Peyer's patch (tissue), 4 donors: ENCODE measurements at places on chromosomes 3 and 15. TPM values are rescaled to one million over a fixed set of nuclear protein-coding genes. Genes with fewer than 3 reads are reported as not detected.

DNA sequence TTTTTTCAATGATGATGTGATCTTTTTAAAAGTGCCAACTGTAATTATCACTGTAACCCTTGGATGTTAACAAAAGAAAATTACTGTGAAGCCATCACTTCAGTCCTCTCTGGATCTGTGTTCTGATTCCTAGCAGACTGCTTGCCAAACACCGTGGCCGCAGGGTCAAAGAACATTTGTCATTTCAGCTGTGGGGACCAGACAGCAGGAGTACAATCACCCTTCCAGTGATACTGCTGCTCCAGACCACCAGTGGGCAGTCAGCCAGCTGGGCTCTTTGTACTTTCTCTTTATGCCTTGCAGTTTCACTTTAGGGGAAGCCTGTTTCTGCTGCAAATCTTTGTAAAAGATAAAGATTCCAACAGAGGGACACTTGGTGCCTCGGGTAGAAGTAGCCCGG lies 770.0 kb downstream of the GRM7 start:
- no peaks in the 10 kb centered on the region for H3K27me3 ChIP-seq
- no peak overlapping the region for H3K27ac ChIP-seq

DNA sequence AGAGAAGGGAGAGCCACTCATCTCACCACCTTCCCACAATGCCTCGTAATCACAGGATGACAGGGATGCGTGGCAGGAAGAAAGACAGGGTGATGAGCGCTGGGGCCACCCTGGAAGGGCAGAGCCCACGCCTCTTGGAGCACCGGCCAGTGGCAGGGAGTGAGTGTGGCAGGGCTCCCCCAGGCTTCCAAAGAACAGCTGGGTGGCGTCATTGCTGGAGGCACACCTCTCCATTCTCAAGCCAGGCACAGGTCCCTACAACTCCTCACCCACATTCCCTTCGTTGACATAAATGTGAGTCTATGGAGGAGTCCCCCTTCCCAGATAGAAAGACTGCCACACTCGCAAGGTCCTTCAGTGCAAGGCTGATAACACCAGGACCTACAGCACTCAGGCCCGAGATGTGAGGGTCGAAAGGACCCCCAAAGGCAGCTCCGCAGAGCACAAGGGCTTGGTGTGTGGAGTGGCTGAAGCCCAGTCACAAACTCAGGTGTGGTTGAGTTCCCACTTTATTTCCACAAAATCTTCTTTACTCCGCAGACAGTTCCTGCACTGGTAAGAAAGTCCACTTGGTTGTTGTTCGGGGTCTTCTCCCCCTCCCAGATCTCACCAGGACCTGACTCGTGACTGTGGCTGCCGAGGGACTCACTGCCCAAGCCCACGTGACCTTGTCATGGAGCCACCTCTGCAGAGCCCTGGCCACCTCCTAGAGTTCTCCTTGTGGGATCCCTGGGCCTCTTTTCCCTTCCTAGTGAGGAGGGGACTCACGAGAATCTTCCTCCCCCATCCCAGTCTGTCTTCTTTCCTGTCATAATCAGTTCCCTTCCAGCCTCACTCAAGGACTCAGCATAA lies 22.4 kb upstream of the CORO2B start:
- peaks cover 5% of the 10 kb centered on the region for H3K27me3 ChIP-seq
- H3K4me3 ChIP-seq, result no peak overlapping the region
- DNase-seq, result no peak
- H3K4me1 ChIP-seq, result peaks cover 6% of the 10 kb centered on the region

DNA sequence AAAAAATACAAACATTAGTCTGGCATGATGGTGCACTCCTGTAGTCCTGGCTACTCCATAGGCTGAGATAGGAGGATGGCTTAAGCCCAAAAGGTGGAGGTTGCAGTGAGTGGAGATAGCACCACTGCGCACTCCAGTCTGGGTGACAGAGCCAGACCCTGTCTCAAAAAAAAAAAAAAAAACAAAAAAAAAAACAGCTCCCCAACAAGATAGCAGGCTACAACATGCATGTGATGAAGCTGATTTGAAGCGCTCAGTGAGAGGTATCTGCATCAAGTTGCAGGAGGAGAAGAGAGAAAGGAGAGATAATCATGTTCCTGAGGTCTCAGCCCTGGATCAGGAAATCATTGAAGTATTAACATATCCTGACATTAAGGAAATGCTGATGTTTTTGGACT lies 608 bp upstream of the PPCDC start:
- H3K4me3 ChIP-seq, result no peak overlapping the region
- H3K4me1 ChIP-seq, result no peaks in the 10 kb centered on the region
- H3K27me3 ChIP-seq, result no peaks in the 10 kb centered on the region
- H3K27ac ChIP-seq, result no peak overlapping the region

- no peak overlapping the region for H3K27ac ChIP-seq
- H3K36me3 ChIP-seq, result no peaks in the 10 kb centered on the region
- H3K27me3 ChIP-seq, result no peaks in the 10 kb centered on the region
Observed at GRCh38 chr15:67607959-67608637, 65.6 kb downstream of the MAP2K5 start.

LMAN1L gene
- total RNA-seq, result not detected

SLC35G2 gene
- not detected for total RNA-seq

DNA sequence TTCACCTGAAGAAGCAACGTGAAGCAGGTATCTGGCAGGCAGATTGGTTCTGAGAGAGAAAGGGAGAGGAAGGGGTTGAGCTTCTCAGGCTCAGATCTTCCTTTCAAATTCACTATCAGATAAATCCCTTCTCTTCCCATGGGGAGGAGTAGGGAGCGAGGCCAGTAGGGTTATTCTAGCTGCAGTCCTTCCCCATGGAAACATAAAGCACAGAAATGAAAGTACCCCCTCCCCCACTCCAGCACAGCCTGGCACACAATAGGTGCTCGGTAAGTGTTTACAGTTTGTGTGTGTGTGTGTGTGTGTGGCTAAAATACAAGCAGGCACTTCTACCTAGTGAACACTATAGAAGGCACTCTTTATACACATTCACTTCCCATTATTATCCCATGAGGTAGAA lies 20.8 kb upstream of the VPS8 start:
- no peak overlapping the region for H3K27ac ChIP-seq
- no peak overlapping the region for H3K4me3 ChIP-seq
- DNase-seq, result no peak
- no peaks in the 10 kb centered on the region for H3K4me1 ChIP-seq

ARHGEF26 gene
- 28.0 TPM for total RNA-seq

- H3K4me1 ChIP-seq, result peaks cover 4% of the 10 kb centered on the region
- H3K27me3 ChIP-seq, result no peaks in the 10 kb centered on the region
- no peak overlapping the region for H3K27ac ChIP-seq
- H3K36me3 ChIP-seq, result no peaks in the 10 kb centered on the region
- no peak for DNase-seq
Observed at GRCh38 chr15:28881600-28881999, 4.2 kb upstream of the APBA2 start.

- no peaks in the 10 kb centered on the region for H3K36me3 ChIP-seq
- no peak overlapping the region for H3K27ac ChIP-seq
- no peak overlapping the region for H3K4me3 ChIP-seq
- H3K4me1 ChIP-seq, result no peaks in the 10 kb centered on the region
Observed at GRCh38 chr3:152941859-152942258, 106.9 kb downstream of the P2RY1 start.

DNA sequence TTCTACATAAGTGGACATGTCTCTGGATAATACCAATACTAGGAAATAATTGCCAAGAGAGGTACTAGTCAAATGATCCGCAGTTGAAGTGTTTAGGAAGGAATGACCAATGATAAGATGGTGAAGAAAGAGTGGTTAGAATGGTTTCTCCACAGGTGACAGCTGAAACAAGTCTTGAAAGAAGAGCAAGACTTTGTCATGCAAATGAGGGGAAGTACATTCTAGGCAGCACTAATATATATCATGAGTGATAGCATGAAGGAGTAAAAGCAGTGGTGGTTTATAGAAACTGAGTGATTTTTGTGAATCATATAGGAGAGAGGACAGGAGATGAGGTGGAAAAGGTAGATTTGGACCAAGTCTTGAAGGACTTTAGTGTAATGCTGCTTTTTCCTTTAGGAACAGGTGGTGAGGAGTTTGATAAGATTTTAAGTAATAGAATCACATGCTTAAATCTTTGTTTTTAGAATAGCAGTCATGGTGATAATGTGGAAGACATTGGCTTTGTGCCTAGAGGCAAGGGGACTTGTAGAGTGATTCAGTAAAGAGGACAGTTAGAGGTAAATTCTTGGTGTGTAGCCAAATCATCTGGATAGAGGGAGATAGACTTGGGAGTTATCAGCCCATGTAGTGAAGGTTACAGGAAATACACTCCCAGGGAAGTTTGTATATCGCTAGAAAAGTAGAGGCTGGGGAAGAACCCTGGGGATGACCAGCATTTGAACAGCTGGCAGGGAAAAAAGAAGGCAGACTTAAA lies 31.9 kb downstream of the SLMAP start:
- no peaks in the 10 kb centered on the region for H3K27me3 ChIP-seq
- H3K27ac ChIP-seq, result no peak overlapping the region
- H3K4me1 ChIP-seq, result no peaks in the 10 kb centered on the region
- no peak for DNase-seq
- no peaks in the 10 kb centered on the region for H3K36me3 ChIP-seq

DNA sequence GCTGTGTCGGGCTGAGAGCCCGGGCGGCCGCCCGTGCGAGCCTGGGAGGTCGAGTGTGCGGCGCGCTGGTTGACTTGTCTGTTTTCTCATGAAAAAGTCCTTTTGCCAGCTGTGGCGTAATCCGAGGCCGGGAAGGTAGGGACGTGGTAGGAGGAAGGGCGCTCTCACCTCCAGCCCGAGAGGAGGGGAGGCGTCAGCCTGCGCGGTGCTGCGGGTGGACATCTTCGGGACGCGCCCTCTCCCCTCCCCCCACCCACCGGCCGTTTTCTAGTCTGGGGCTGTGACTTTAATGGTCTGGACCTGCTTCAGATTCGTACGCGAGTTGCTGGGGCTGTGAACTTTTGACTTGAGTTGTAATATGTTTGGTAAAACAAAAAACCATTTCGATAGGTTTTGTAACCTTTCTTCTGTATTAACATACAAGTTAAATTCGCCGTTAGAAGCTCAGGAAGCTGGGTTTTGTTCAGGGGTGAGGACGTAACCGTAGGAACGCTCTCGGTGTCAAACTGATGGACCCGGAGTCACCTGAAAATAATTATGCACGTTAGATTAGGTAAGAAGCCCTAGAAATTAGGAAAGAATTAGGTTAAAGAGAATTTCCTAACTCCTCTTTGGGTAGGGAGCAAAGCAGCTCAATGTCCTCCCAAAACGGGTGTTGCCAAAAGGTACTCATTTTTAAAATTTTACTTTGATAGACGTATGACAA lies 762 bp downstream of the NCK1 start:
- H3K27ac ChIP-seq, result peak overlapping the region; percentile 90
- no peaks in the 10 kb centered on the region for H3K4me1 ChIP-seq
- no peaks in the 10 kb centered on the region for H3K27me3 ChIP-seq
- peak; percentile 74 for DNase-seq

- no peak overlapping the region for H3K27ac ChIP-seq
- H3K4me1 ChIP-seq, result no peaks in the 10 kb centered on the region
- no peaks in the 10 kb centered on the region for H3K36me3 ChIP-seq
Observed at GRCh38 chr3:68056556-68056955, 402.1 kb upstream of the SUCLG2 start.

GRCh38 chr3:112519424-112520001 lies 20.2 kb upstream of the BTLA start:
- no peak overlapping the region for H3K4me3 ChIP-seq
- H3K27ac ChIP-seq, result no peak overlapping the region
- no peaks in the 10 kb centered on the region for H3K36me3 ChIP-seq
- DNase-seq, result no peak
- H3K27me3 ChIP-seq, result no peaks in the 10 kb centered on the region

IL17RC gene
- 22.3 TPM for total RNA-seq
